ENCODE measurements at places on chromosomes 3 and 15. TPM values are rescaled to one million over a fixed set of nuclear protein-coding genes. Genes with fewer than 3 reads are reported as not detected.

The CFAP100 gene
- total RNA-seq: not detected

The DNAH1 gene
- total RNA-seq: 2.2 TPM

The LSMEM2 gene
- not detected for total RNA-seq

The KLF15 gene
- 10.7 TPM for total RNA-seq

The INSYN1 gene
- 0.43 TPM for total RNA-seq

The PRTG gene
- total RNA-seq: 2.6 TPM

The NME9 gene
- not detected for total RNA-seq

The CRBN gene
- total RNA-seq: 104 TPM

The FEZF2 gene
- total RNA-seq: not detected

The PML gene
- total RNA-seq: 35.8 TPM

The SERPINI2 gene
- not detected for total RNA-seq

The SPTBN5 gene
- 1.0 TPM for total RNA-seq

The CCR9 gene
- total RNA-seq: not detected

The MKRN3 gene
- total RNA-seq: 0.65 TPM

The GPR87 gene
- total RNA-seq: not detected

The KNG1 gene
- total RNA-seq: not detected

The CATSPER2 gene
- total RNA-seq: 0.33 TPM

The TICRR gene
- 0.69 TPM for total RNA-seq

The PLSCR2 gene
- total RNA-seq: not detected

The MOBP gene
- total RNA-seq: not detected

The CLEC3B gene
- total RNA-seq: 0.65 TPM

The GOLGA6L4 gene
- total RNA-seq: 1.1 TPM

The TIMP4 gene
- total RNA-seq: 0.26 TPM

The FBN1 gene
- total RNA-seq: 129 TPM

The CEP19 gene
- 10.6 TPM for total RNA-seq

The ZNF774 gene
- 1.2 TPM for total RNA-seq

The SCN11A gene
- total RNA-seq: 0.09 TPM

The PARP9 gene
- 14.3 TPM for total RNA-seq

The TRIM42 gene
- total RNA-seq: not detected

The ALPK3 gene
- 29.4 TPM for total RNA-seq
